Activated T-helper 1 cell treated with anti-CD3 and anti-CD28 coated beads, Interleukin-2, amount 50 U/mL, for 16 hours (primary cell): ENCODE measurements at places on chromosomes 5 and 9.

DNA sequence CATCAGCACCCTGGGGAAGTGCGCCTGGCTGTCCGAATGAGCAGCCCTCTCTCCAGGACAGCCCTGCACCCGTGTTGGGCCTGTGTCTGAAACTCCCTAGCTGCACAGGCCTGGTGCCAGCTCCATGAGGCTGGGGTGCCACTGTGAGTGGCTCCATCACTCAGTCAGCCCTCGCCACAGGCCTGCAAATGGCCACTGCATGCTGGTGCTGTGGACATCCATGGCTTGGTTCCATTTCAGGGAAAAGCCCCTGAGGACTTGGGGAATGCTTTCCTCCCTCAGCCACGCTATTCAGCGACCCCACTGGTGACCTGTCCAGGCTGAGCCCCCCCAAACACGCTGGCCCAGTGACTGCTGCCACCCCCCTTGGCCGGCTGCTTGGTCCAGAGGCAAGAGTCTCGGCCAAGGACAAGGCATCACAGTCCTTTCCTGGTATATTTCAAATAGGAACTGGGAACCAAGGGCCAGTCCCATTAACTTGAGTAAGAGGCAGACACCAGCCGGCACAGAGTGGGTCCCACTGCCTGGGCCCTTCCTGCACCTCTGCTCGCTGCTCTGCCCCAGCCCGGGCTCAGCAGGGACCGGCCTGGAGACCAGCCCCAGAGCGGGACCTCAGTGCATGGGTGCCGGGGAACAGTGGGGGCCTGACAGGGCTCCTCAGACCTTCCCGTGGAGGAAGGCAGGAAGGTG lies 181.3 kb downstream of the AUH start:
- DNase-seq, result no peak

- DNase-seq, result no peak
These were observed 150.7 kb upstream of the IRX2 start for GRCh38 chr5:2902186-2902585.

DNA sequence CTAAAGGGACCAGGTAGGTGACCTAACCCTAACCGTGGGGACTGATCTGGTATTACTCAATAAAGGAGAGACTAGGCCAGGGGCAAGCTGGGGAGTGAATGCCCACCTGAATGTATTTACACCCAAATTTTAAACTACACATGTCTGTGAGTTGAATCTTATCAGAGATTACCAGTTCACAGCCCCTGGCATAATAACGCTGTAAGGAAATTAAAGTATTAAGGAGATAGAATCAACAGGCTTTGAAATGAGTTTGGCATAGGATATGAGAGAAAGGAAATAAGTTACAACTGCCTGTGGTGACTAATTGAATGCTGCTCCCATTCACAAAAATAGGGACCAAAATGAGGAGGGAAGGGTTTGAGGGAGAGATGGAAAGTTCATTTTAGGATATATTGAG lies 593.3 kb downstream of the CSNK1G3 start:
- DNase-seq, result no peak

GRCh38 chr5:119357808-119358529 lies 2.1 kb downstream of the TNFAIP8 start:
- DNase-seq, result no peak
